ENCODE measurements at places on chromosomes 11 and 22.

GRCh38 chr11:105137286-105137685 is 2.3 kb downstream of the CARD18 start:
- DNase-seq, result no peak

DNA sequence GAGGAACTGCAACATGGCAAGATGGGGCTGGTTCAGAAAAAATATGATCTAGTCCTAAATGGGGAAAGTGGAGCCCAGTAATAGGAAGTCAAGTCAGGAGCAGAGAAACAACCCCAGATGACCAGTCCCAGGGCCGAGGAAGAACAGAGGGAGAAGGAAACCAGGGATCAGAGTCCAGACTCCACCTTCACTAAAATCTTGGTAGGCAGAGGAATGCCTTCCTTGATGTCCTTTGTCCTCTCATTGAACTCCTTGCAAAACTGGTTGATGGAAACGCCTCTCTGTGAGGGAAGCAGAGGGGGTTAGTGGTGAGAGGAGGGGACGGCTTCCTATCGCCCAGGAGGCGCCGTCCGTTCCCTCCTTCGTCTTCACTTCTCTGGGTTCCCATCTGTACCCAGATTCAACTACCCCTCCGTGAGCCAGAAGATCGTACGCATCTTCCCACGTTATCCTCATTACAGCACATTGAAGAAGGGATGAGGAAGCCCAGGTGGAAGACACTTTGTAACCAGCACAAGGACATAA is 607 bp downstream of the MRPL11 start:
- DNase-seq, result no peak

- DNase-seq, result no peak
Measured at GRCh38 chr22:46047226-46047625, 70.3 kb upstream of the WNT7B start.

GRCh38 chr11:3954448-3955298 is 99.2 kb downstream of the STIM1 start:
- no peak for DNase-seq

DNA sequence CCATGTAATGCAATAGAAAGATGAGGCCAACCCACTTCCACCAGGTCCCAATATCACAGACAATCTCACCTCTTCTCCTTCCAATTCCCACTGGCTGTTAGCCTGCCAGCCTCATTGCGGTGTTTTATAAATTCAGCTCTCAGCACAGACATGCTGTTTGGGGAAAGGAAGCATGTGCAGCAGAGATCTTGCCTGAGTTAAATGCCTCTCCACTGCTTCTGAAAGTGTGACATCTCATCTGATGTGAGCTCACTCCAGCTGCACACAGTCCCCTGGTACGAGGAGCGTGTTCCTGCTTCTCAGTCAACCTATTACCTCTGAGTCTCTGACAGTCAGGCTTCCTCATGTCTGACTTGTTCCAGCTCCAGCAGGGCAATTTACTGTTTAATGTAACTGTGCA is 122.7 kb upstream of the GUCY1A2 start:
- DNase-seq, result no peak

DNA sequence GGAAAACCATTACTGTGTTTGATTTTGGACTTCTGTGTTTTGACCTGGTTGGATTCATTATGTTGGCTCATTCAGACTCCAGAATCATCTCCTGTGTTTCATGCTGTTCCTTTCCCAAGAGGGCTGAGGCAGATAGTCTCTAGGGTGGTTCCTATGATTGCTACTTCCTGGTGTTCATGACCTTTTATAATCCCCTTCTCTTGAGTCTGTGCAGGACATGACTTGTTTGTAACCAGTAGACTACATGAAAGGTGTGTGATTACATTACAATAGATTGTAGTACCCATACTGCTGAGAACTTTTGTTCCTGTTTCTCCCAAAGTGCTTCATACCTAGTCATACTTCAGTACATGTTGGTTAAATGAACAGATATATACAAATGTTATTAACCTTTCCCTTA is 700.6 kb downstream of the METTL15 start:
- DNase-seq, result no peak

DNA sequence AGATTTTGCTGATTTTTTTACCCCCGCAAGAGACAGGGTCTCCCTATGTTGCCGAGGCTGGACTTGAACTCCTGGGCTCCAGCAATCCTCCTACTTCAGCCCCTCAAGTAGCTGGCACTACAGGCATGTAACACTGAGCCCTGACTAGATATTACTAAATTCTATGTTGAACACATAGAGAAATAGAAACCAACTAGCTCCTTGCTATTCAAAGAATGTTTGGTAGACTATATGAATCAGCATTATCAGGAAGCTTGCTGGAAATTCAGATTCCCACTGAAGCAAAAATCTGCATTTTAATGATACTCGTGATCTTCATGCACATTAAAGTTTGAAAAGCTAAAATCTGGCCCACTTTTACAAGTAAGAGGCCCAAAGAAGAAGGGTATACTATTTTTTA is 11.9 kb downstream of the TMEM41B start:
- no peak for DNase-seq

GRCh38 chr22:49408102-49408836 is 419.4 kb downstream of the BRD1 start:
- DNase-seq, result no peak

GRCh38 chr22:30224161-30224857 is 22.2 kb downstream of the LIF start:
- no peak for DNase-seq

GRCh38 chr11:77120571-77120970 is 7.5 kb upstream of the MYO7A start:
- DNase-seq, result no peak

DNA sequence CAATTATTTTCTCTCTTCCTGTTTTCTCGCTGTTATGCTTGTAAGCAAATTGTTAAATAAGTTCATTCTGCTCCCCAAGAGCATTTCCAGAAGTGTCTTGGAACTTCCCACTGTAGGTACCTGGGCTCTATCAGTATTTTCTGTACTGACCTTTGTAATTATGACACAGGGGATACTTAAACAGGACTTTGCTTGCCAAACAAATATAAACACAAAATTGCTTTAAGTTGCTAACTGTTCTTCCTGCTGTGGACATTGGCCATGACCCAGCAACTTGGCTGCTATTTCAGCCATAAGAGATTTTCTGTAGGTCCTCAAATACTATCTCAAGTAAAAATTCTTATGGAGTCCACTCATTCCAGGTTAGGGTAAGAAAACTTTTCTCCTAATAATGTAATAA is 30.1 kb downstream of the SYT9 start:
- DNase-seq, result no peak

DNA sequence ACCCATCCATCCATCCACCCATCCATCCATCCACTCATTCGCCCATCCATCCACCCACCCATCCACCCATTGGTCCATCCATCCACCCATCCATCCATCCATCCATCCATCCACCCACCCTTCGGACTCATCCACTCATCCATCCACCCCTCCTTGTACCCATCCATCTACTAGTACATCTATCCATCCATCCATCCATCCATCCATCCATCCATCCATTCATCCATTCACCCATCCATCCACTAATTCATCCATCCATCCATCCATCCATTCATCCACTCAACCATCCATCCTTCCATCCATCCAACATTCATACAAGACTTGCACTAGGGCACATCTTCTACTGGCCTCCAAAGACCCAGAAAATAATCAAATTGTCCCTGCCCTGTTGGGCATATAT is 20.0 kb downstream of the MYEOV start:
- DNase-seq, result no peak

GRCh38 chr22:25883482-25884033 is 141.6 kb downstream of the MYO18B start:
- DNase-seq, result no peak

- no peak for DNase-seq
Measured at GRCh38 chr11:62315431-62315830, 16.6 kb upstream of the SCGB1D4 start.

GRCh38 chr11:2582946-2583604 is 116.7 kb downstream of the KCNQ1OT1 start:
- no peak for DNase-seq

DNA sequence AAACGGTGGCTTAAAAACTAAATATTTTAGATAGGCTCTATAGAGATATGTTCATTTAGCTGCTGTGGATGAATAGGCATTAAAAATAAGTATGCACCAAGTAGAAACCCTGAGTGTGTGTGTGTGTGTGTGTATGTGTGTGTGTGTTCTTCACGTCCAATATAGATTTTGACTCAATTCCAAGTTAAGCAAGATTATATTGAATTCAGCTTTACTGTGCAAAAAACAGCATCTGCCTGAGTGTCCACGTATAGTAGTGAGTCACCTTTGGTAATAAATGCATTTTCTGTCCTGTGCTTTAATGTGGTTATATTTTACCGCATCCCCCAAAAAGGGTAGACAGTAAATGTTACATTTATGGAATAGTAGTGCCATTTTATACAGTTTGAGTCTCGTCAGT is 71.2 kb downstream of the PDHX start:
- DNase-seq, result no peak

DNA sequence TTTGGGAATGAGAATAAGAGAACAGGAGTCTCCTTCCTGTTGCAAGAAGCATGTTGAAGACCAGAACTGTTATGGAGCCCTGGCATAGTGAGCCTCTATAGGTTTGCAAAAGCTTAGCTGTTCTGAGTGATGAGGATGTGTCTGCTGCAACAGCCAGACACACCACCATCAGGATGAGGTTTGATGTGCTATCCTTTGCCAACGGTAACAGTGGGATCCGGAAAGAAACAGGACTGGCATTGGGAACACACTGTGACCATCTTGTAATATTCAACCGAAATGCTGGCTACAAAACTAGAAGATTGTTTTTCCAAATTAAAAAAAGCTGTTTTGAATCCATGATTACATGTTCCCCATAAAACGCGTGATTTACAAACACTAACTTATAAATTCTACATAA is 117.0 kb downstream of the ME3 start:
- DNase-seq, result no peak

GRCh38 chr11:8099291-8099899 is 18.4 kb downstream of the TUB start:
- DNase-seq, result peak; percentile 57

GRCh38 chr22:30115705-30116104 is 35.4 kb downstream of the HORMAD2 start:
- no peak for DNase-seq

DNA sequence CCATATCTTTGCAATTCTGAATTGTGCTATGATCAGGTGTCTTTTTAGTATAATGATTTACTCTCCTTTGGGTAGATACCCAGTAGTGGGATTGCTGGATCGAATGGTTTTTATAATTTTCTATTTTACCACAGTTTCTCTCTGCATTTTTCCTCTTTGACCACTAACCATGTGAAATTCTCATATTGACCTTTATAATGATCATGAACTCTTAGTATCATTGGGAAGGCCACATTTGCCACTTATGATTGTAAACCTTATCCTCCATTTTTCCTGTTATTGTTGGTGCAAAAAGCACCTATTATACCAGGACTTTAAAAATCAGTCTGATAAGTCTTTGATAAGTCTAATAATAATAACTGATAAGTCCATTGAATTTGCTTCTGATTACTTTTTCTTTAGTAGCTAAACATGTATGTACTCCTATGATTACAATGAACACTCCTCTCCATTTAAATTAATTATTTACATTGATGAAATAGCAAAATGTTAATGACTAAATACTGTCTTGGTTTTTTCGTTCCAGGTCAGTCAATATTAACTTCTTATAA is 9.6 kb downstream of the NEAT1 start:
- no peak for DNase-seq

DNA sequence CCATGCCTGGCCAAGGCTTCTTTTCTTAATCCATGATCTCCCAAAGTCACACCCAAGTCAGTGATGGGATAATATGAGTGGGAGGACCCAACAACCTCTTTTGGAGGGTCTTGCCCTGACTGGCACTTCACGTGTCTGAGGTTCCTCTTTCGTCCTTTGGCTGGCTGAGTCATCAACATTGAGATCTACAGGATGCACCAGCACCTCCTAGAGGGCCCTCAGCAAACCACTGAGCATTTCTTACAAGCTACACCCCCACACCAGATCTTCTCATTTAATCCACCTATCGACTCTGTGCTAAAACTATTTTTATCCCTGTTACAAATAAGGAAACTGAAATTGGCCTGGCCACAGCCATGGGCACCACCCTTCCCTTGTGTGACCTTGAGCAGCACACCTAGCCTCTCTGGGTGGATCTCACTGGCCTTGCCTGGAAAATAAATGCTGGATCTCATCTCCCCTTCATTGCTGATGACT is 63.4 kb downstream of the FLI1 start:
- peak; percentile 35 for DNase-seq

DNA sequence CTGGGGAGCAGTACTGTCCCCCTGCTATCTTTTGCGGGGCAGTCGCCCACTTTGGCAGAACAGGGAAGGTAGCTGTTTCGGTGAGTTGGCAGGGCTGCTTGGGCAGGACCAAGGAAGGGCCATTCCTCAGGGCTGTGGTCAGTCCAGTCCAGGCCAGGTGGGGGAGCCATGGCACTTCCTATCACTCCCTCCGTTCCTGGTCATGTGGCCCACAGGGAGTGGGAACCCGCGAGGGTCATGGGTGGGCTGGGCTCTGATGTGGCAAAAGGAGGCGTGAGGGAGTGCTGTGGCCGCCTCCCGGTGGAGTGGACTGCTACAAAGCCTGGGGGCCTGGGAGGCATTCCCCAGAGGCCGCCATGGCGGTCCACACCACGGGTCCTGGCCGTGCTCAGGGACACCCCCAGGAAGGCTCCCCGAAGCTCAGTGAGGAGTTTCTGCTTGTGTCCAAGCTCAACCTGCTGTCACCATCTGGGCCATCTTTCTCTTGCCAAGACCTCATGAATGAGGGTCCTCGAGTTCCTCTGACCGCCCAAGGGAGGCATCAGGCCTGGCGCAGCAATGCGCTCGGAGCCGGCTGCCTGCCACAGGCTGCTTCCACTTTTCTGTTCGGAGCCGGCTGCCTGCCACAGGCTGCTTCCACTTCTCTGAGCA is 11.9 kb downstream of the CHID1 start:
- DNase-seq, result no peak

GRCh38 chr11:60455531-60456042 is at the start of gene MS4A1:
MS4A1 (plus strand) TSS chr11:60455847; CDS start chr11:60462375, 6,528 bp downstream.
- DNase-seq, result no peak
